ENCODE measurements at places on chromosomes 4 and X.

DNA sequence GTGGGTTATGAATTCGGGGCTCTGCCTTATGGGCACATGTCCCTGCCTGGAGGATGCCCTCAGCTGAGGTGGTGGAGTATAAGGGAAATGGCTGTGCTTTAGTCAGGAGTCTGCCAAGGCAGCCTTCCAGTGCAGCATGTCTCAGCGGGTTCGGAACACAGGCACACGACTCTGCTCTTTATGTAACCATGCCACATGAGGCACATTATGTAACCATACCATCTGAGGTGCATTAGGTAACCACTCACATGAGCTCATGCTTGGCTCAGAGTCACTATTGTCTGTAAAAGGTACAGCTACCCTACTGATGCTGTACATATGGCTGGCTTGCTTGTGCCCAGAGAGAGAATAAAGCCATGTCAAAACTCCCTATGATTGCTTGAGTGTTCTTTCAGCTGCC, 723.6 kb downstream of the TRAM1L1 start:
- no peak for DNase-seq

DNA sequence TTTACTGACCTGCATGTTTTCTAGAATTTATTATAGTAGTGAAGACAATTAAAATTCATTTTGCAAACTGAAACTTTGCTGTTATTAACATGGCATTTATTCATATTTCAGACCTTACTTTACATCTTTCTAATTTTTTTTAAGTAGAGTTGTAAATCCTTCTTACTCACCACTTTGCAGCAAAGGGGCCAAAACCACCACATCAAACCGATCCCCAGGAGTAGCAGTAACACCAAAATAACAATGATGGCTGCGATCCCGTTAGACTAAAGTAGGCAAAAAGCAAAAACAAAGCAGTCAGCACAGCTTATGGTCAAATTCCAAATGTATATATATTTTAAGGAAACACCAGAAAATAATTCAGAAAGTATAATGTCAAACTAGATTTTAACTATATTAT, 64.7 kb downstream of the ANTXR2 start:
- DNase-seq, result no peak

- no peak for DNase-seq
Measured at GRCh38 chr4:64799751-64800150, 390.5 kb upstream of the TECRL start.

- no peak for DNase-seq
Measured at GRCh38 chr4:170743633-170744032, 653.9 kb upstream of the AADAT start.

DNA sequence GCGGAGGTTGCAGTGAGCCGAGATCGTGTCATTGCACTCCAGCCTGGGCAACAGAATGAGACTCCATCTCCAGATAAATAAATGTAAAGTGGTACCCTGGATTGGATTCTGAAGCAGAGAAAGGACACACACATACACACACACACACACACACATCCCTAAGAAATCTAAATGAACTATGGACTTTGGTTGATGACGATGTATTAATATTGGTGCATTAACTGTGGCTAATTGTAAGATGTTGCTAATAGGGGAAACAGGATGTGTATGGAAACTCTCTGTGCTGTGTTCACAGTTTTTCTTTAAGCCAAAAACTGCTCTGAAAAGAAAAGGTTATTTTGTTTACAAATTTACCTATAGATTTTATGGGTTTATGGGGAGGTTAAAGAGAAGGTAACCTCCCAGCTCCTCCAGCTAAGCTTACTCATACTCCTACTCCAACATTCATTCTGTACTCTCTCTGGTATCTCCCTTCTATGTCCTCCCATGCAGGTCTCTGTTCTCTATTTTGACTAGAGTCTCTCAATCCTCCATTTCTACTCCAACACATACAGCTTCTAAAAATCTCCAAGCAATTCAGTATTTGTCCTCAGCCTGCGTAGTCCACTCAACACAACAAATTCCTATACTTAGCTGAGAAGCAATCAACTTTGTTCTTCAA, 46.5 kb upstream of the RELL1 start:
- no peak for DNase-seq

- DNase-seq, result no peak
Measured at GRCh38 chr4:73864365-73864764, 4.8 kb upstream of the CXCL1 start.

GRCh38 chr4:112312610-112313239, 15.6 kb downstream of the ALPK1 start:
- no peak for DNase-seq

GRCh38 chrX:109312757-109313156, 169.1 kb downstream of the GUCY2F start:
- DNase-seq, result no peak

GRCh38 chr4:96315815-96316214, 475.9 kb downstream of the PDHA2 start:
- DNase-seq, result no peak

DNA sequence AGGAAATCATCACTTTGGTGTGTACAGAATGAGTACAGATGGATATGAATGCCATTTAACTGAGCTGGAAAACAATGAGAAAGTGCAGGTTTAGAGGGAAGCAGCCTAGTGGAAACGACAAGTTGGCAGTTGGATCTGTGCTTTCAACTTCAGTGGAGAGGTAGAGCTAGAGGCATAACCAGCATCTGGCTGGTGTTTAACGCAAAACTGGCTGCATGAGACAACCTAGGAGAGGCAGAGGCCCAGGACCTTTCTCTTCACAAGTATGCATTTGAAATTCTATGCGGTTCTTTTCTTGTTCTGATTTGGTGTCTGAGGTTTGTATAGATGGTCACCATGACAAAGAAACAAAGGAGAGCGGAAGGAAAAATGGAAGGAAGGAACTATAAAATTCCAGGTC, 63.1 kb downstream of the ANXA5 start:
- no peak for DNase-seq

DNA sequence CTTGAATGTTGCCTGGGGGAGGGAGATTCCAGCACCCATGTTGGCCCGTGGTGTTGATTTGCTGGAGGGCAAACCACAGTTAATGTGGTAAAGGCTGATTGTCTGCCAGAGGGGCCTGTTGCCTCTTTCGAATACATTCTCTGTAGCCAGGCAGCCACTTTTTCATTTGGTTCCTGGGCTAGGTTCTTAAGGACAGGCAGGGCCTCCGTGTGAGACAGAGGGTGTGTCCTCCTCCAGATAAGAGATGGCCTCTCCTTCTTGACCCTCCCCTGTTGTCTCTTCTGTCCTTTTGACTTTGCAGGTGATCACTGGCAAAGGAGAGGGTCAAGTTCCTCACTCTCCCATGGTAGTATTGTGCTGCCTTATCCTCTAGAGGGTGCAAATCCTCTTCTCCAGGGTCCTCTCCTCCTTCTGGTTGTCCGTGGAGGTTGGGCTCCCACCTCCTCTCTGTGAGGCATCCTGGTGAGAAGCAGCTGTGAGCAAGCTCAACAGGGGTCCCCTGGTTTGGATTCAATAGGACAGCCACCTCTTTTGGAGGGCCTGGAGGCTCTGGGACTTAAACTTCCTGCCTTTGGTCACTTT, 44.9 kb downstream of the ZNF182 start:
- DNase-seq, result no peak

GRCh38 chrX:120690344-120690743, 60.5 kb upstream of the C1GALT1C1 start:
- DNase-seq, result no peak

- no peak for DNase-seq
Measured at GRCh38 chr4:123315617-123316016, 81.0 kb upstream of the SPRY1 start.

- no peak for DNase-seq
Measured at GRCh38 chr4:4641661-4642495, 100.0 kb upstream of the STX18 start.

GRCh38 chrX:10109695-10110094, 47.1 kb upstream of the CLCN4 start:
- DNase-seq, result no peak

- no peak for DNase-seq
Measured at GRCh38 chrX:130109429-130110378, 593 bp downstream of the ELF4 start.

GRCh38 chr4:123649250-123649644, 252.7 kb downstream of the SPRY1 start:
- DNase-seq, result no peak

GRCh38 chr4:4871242-4871572, 11.7 kb downstream of the MSX1 start:
- no peak for DNase-seq

- DNase-seq, result no peak
Measured at GRCh38 chrX:117957128-117957527, 159.5 kb downstream of the KLHL13 start.

GRCh38 chr4:1601852-1602654, 82.1 kb downstream of the FAM53A start:
- DNase-seq, result no peak

DNA sequence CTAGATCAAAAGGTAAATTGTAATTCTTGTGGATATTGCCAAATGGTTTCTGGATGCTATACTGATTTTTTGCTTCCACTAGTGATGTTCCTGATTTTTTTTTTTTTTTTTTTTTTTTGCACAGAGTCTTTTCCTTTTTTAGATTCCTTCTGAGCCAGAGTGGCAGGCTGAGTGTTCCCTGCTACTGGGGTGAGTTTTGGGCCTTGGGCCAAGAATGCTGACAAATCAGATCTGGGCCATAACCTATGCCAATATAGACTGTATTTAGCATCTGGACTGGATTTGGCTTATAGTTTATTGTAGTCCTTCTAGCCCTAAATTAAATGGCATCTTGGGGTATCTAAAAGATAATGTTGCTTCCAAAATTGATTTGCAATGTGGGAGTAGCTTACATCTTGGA, 52.8 kb downstream of the REPS2 start:
- no peak for DNase-seq

- no peak for DNase-seq
Measured at GRCh38 chr4:123913598-123913997, 517.0 kb downstream of the SPRY1 start.

GRCh38 chr4:148514041-148514440, 71.8 kb upstream of the NR3C2 start:
- no peak for DNase-seq

GRCh38 chr4:53748328-53748772, 157.1 kb upstream of the LNX1 start:
- no peak for DNase-seq

DNA sequence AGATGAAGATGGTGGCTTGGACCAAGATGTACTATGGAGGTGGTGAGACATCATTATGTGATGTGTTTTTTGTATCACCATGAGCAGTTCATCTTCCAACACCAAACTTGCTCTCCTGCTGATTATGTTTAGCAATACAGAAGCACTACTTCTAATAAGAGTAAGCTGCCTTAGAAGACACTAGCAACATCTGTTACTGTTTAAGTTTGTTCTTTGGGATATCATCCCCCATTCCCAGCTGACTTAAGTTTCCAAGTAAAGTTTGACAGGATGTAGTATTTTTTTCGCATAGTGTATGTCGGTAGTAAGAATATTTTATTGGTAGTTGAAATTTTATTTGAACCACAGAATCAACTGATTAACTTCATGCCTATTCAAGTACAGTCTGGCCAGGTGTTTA, 123.5 kb upstream of the BMPR1B start:
- no peak for DNase-seq

DNA sequence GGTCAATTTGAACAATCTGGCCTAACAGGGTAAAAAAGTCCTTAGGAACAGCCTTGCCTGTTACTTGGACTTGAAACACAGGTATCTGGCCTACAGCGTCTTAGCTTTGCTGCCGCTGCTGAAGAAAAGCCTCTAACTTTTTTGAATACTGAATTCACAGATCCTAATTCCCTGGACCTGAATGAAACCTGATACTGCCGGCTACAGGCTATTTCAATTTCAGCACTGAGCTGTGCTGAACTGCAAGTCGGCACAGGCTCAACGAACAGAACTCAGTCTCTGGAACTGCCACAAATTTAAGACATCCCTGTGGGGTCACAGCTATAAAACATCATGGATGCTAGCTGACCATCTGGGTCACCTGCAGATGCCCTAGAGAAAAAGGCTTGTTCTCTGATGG, 7.2 kb downstream of the NR0B1 start:
- DNase-seq, result no peak

DNA sequence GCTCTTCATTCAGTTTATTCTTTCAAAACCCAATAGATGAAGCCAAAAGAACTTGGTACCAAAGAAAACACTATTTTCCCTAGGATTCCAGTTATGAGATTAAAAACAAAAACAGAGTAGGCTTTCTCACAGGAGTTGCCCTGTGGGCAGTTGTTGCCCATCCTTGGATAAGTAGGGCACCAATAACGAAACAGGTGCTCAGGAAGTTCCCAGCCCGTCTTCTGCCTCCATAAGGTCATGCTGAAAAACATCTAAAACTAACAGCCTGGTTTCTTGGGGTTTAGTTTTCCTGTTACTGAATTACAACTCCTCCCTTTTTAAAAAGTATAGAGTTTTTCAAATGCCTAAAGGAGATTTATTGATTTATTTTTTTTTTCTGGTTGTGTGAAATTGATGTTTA, 14.7 kb downstream of the TSPAN5 start:
- DNase-seq, result no peak

- DNase-seq, result no peak
Measured at GRCh38 chr4:115361781-115362180, 248.4 kb upstream of the NDST4 start.

- DNase-seq, result no peak
Measured at GRCh38 chr4:38930707-38931106, 63.1 kb downstream of the FAM114A1 start.

- DNase-seq, result no peak
Measured at GRCh38 chr4:25666031-25666630, 10.5 kb downstream of the SLC34A2 start.

GRCh38 chrX:1763294-1763693, 148.4 kb downstream of the ASMT start:
- no peak for DNase-seq
